ENCODE measurements at places on chromosomes 4 and X.

DNA sequence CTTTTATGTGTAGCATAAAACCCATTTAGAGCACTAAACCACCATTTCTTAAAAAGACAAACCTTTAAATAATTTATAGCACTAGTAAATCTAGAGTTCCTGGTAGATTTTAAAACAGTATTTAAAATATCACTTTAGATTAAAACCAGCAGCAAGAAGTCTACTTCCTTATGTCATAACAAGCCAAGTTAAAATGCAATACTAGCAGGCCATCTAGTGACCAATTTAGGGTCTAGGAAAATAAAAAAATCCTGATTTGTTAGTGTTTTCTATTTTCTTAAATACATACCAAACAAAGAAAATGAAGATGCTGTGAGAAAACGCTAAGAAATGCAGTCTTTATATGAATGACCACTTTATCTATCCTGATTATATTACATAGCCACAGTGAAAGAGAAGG, 53.9 kb downstream of the PAPSS1 start:
- no peak for DNase-seq

DNA sequence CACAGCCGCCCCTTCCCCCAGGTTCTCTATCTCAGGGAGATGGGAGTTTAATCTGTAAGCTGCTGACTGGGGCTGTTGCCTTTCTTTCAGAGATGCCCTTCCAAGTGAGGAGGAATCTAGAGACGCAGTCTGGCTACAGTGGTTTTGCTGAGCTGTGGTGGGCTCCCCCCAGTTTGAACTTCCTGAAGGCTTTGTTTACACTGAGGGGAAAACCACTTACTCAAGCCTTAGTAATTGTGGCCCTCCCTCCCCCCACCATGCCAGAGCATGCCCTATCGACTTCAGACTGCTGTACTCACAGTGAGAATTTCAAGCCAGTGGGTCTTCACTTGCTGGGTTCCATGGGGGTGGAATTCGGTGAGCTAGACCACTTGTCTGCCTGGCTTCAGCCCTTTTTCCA, 131.3 kb downstream of the FAAH2 start:
- DNase-seq, result no peak

- DNase-seq, result no peak
Measured at GRCh38 chr4:155099231-155099630, 109.2 kb upstream of the NPY2R start.

DNA sequence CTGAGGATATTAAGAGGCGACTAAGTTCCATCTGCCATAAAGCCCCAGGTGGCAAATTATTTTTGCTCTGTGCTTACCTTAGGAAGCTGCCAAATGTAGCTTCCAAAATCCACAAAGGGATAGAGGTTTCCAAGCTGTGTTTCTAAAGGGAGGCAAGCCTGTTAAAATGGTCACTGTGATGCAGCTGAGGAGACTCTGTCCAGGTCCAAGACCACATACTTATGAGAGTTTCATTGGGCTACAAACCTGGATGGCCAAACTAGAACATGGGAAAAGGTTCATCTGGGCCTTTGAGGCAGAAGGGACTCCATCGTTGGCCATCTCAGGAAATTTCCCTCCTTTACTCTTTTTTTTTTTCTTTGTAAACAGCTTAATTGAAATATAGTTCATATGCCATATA, 306.9 kb upstream of the FGF13 start:
- no peak for DNase-seq

DNA sequence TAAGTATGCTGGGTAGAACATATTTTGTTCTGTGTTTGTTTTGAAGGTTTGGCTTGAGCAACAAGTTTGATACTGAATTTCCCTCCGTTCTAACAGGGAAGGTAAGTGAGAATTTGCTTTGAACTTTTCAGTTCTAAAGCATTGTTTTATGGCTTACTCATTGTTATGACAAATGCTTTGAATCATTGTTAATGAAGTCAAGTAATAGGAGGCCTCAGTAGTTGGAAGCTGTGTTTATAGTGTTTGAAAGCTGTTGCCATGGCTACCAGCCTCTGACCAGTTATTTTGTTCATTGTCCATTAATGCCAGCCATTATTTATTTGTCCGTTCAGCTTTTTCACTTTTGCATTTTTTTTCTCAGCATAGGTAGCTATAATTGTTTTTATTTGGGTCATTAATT, 14.4 kb downstream of the CHIC1 start:
- DNase-seq, result no peak

GRCh38 chr4:86338989-86339388, 20.9 kb downstream of the MAPK10 start:
- no peak for DNase-seq

- DNase-seq, result no peak
Measured at GRCh38 chr4:174377613-174378012, 93.9 kb downstream of the CEP44 start.

- no peak for DNase-seq
Measured at GRCh38 chr4:62618042-62618441, 1417.9 kb downstream of the ADGRL3 start.

DNA sequence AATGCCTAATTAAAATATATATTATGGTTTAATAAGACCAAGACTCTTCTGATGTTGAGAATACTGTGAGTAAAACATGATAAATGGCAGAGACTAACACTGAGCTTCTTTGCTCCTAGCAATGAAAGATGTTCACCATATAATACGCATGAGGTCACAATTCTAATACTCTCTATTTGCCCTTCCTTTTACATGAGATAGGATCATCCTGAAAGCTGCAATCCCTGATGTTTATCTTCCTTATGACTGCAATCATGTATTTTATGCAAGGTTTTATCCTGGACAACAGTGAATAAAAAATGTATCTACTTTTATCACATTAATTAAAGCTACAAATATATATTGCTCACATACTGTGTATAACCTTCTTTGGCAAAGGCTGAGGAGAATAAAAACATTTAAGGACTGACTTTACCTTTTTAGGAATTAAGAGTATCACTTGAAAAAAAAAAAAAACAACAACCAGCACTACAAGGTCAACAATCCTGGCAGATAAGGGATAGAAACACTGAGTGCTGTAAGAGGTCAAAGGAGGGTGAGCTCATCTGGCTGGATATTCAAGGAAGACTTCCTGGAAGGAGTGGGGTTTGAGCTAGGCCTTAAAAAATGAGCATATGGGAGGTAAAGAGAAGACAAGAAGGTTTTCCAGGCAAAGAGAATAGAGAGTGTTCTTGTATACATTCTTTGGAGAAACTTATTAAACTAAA, 99.9 kb downstream of the AREG start:
- DNase-seq, result no peak

DNA sequence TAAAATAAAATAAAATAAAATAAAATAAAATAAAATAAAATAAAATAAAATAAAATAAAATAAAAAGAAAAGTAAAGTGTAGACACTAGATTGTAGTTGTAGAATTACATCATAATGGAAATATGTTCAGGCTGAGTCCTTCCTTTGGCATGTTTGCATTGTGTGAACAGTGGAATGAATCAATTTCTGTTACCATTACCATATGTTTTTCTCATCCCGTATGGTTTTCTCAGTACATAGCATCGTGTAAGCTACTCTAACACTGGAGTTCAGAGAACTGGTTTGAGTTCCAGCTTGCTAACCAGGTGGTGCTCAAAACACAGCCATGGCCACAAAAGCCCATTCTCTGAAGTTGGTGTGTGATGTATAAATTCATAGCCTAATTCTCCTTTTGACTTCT, 45.9 kb downstream of the USP11 start:
- DNase-seq, result no peak

DNA sequence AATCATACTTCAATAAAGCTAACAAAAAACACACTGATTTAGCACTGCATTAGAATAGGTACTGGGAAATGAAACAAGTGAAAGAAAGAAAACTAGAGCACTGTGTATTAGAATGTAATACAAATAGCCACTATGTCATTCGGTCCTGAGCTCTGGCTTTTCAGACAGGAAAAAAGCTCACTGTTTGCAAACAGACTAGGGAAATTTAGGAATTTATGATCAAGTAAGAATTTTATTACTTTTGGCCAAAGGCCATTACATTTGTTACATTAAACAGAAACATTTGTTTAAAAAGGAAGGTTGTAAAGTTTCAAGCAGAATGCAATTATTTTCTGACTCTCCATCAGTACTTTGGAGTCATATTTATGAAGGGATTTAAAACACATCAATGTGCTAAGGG, 68.7 kb downstream of the KLHL8 start:
- no peak for DNase-seq

- DNase-seq, result no peak
Measured at GRCh38 chrX:32874839-32875238, 336.5 kb downstream of the DMD start.

GRCh38 chr4:122591196-122591595, 29.7 kb downstream of the IL21 start:
- DNase-seq, result no peak

DNA sequence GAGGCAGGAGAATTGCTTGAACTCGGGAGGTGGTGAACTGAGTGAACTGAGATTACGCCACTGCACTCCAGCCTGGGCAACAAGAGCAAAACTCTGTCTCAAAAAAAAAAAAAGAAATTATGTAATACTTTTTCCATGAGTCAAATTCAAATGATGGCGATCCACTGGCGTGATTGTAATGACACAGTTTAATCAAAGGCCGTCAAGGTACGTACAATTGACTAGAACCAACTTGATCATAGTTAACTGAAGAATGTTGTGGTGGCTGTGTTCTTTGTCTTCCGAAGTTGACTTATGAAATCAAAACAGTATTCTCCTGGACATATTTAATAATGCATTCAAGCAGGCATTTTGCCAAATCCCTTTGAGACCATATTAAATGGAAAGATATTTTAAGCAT, 318.6 kb upstream of the FAT1 start:
- no peak for DNase-seq

- DNase-seq, result no peak
Measured at GRCh38 chrX:131739823-131740222, 195.9 kb downstream of the OR13H1 start.

- no peak for DNase-seq
Measured at GRCh38 chr4:8171266-8171665, 12.7 kb upstream of the ABLIM2 start.

DNA sequence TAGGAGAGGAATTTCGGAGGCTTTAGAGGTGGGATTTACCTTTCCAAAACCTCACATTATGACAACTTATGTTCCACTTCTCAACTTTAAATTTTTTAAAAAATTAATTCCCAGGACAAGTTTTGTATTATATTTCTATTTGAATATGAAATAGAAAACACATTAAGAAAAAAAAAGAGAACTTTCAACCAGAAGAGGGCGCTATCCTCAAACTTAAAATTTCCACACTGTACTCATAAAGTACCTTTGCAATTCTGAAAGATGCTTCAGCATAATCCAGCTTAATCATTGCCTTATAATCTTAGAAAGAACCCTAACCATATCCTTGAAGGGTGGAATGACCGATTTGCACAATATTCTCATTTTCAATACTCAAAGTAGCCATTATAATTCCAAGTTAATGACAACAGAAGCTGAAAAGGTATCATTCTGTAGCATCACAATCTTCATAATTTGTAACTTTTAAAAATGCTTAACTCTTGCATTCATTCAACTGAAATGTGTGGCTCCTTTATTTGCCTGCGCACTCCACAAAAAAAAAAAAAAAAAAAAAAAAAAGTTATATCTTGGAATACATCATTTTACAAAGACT, 158.0 kb downstream of the KCNIP4 start:
- no peak for DNase-seq

DNA sequence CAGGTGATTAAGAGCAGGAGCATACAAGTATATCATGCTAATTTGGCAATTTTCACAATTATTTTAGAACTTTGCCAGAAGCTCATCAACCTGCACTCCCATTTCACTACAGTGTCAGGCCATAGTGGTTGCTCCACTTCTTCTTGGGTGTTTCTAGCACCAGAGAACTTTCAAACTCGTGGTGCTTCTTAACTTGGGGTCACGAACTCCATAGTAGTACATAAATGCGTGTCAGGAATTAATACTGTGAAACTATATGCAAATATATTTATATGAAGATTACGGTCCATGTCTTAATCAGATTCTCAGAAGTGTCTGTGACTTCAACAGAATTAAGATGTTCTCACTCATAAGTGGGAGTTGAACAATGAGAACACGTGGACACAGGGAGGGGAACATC, 254.3 kb upstream of the BMP3 start:
- no peak for DNase-seq

- no peak for DNase-seq
Measured at GRCh38 chr4:79232540-79232939, 93.3 kb downstream of the NAA11 start.

Data from CD4-positive, alpha-beta T cell treated with Interleukin-17A for 1 hour (primary cell).